ENCODE measurements at places on chromosomes 6 and 20.

DNA sequence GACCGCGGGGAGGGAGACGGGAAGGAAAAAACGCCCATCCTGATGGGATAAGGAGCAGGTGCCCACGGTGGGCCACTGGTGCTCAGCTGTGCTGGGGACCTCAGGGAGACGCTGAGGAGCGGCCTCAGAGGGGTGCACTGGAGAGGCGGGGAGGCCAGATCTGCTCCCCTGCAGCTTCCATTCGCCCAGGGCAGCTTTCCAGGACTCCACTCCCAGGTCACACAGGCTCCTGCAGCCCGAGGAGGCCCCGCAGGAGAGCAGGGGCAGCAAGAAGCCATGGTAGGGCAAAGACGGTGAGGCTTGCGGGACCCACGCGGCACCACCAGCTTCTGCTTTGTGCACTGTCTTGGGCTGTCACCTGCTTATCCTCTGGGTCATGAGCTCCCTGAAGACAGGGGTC, 82.5 kb upstream of the SULF2 start:
- DNase-seq = no peak

DNA sequence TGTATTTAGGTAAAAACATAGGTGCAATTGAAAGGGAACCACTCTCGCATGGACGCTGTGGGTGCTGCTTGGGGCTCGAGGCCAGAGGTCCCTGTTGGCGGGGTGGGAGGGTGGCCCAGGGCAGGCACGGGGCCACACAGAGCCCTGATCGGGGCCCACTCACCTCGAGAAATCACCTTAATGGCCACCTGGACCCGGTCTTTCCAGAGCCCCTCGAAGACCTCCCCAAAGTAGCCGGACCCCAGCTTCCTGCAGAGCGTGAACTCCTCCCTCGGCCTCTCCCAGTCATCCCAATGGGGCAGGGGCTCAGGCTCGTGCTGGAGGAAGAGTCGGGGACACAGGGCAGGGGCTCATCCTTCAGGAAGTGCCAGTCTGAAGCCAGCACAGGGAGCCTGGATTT, 3.8 kb downstream of the PTK6 start:
- DNase-seq = no peak

DNA sequence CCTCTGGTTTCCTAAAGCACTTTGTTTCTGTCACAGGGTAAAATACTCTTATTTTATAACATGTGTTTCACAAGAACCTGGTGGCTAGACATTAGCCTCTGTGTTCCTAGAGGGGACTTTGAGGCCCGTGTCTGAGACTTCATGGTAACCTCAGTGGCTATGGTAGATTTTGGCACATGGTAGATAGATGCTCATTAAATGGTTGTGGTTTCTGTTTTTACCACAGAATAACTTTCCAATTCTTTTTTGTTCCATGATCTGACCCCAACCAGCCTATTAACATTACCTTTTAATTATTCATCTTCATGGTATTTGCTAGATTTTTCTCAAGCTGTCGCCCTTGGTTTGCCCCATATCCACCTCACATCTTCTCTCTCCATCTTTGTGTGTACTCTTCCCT, 34.3 kb downstream of the CCN2 start:
- no peak for DNase-seq

GRCh38 chr20:62595491-62595890, 46.8 kb upstream of the SLCO4A1 start:
- DNase-seq = no peak

DNA sequence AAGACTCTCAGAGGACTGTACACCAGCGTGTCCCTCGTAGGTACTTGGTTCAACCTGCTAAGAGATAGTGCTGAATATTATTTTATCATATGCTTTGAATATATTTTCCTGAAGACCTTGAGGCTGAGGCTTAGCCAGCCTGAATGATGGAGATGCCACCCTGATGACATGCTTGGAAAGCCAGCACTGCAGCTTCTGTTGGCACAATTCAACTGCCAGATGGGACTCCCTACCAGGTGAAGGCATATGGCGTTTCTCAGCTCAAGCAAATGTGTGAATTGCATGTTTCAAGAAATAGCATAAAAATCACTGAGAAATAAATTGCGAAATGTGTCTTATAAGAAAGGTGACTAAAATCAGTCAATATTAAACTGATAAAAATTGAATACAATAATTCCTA, 228.1 kb upstream of the CST7 start:
- no peak for DNase-seq

GRCh38 chr6:89433252-89434149, 549 bp downstream of the ANKRD6 start:
- DNase-seq = peak; percentile 52

DNA sequence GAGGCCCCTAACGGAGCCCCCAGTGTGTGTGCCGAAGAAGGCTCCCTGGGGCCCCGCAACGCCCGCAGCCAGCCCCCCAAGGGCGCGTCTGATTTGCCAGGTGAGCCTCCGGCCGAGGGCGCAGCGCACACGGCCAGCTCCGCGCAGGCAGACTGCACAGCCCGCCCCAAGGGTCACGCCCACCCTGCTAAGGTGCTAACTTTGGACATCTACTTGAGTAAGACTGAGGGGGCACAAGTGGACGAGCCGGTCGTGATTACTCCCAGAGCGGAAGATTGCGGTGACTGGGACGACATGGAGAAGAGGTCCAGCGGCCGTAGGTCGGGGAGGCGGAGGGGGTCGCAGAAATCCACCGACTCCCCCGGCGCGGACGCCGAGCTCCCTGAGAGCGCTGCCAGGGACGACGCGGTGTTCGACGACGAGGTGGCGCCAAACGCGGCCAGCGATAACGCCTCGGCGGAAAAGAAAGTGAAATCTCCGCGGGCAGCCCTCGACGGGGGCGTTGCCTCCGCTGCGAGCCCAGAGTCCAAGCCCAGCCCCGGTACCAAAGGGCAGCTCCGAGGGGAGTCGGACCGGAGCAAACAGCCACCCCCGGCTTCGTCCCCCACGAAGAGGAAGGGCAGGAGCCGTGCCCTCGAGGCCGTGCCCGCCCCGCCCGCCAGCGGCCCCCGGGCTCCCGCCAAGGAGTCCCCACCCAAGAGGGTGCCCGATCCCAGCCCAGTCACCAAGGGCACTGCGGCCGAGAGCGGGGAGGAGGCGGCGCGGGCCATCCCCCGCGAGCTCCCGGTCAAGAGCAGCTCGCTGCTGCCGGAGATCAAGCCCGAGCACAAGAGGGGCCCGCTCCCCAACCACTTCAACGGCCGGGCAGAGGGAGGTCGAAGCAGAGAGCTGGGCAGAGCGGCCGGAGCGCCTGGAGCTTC, 117.0 kb downstream of the RTN4IP1 start:
- DNase-seq = peak; percentile 71

- no peak for DNase-seq
These were observed 113.9 kb downstream of the FYN start for GRCh38 chr6:111759331-111759835.

DNA sequence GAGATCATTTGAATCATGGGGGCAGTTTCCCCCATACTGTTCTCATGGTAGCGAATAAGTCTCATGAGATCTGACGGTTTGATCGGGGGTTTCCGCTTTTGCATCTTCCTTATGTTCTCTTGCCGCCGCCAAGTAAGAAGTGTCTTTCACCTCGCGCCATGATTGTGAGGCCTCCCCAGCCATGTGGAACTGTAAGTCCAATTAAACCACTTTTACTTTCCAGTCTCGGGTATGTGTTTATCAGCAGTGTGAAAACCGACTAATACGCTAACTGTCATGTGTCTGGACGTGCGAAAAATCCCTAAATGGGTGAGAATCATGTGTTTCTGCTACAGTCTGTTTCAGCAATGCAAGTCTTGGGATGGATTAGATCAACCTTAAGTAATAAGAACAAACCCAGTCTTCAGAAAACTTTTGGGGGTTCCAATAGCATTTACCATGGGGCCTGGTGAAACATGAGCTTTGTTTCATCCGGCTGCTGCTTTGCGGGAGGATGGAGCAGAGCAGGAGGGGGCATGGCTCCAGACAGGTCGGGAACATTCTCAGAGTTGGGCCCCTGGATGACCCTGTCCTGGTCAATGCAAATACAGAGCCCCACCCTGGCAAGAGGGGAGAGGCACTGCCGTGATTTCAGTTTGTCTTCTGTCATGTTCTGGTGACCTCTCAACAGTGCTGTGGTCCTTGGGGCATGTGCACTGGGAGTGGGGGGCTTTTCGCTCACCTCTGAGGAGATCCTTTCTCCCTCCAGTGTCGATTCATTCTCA, 41.5 kb downstream of the CTCFL start:
- no peak for DNase-seq

GRCh38 chr6:16764188-16764950, 3.1 kb upstream of the ATXN1 start:
- peak; percentile 29 for DNase-seq

DNA sequence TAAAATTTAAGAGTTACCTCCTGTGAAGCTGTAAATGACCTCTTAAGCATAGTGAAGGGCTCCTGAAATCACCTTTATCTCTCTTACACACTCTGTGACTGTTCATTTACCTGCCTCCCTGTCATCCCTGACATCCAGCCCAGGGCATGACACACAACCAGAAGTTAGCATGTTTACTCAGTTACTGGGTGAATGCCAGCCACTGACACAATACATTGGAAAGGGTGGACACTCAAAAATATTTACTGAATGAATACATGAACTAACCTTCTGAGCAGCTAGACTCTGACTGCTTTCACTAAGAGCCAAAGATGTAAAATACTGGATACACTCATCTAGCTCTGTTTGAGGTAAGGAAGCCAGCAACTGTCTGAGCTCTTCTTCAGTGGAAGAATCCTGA, 25.3 kb downstream of the SERAC1 start:
- DNase-seq = peak; percentile 53

DNA sequence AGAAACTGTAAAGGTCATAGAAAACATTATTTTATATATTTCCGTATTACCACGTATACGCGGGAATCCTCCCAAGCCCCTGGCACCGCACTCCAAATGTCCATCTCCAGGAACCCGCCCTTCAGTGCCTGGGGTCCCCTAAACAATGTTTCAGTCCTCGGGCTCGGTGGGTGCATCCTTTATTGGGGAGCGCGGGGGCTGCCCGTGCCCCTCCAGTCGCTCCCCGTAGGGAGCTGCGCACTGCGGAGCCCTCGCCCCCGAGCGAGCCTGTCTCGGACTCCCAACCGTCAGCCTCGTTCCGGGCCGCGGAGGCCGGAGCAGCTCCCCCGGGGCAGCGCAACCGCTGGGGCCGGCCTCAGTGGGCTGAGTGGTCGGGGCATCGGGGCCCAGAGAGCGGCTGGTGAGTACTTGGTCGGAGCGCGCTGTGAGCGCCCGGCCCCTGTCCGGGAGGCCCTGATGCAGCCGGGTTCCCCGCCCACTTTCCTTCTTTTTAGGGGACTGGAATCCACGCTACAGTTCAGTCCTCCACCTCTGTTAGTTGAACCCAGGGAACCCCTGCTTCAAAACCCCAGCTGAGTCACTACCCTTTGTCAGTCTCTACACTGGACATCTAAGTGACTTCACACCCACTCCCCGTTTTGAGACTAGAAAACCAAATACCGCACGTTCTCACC, at the start of gene DNAH8:
Gene DNAH8 (plus strand): TSS at position 296 of the 674 bp plus-strand sequence. CDS start 7,499 bp downstream, outside the sequence.
- DNase-seq = no peak
